ENCODE measurements at places on chromosomes 1 and 21.

GRCh38 chr1:103517380-103518047 is 8.0 kb upstream of the RNPC3 start:
- no peak for DNase-seq

GRCh38 chr1:151237678-151238466 is 16.7 kb upstream of the PSMD4 start:
- no peak for DNase-seq

DNA sequence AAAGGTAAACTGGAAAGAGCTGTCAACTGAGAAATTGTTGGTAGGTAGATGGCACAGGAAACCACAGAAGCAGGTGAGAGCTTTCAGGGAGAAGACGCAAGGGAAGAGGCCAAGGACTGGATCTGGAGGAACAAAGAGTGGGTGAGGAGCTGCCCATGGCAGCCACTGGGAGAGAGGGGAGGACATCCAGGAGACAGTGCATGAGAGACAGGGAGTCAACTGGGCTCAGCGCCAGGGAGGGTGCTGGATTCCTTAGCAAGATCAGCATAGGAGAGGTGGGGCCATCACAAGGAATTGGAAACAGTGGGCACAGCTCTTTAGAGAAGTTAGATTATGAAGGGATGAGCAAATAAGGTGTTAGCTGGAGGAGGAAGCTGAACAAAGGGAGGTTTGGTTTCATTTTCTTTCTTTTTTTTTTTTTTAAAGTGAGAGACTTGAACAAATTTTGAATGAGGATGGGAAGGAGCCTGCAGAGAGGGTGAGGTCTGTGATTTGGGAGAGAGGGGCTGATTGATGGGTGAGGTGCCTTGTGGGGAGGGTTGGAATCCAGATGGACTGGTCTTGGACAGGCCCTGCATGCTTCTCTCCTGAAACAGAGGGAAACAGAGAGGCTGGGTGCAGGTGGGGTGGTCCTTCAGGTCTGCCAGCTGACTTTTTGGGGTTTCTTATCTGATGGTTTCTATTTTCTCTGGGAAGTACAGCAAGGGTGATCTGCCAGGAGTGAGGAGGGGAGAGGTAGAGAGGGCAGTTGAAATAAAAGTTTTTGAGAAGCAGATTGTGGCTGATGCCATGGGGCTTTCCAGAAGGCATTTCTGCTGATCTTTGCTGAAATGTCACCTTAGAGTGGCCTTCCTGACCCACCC is 5.4 kb downstream of the CYP4B1 start:
- no peak for DNase-seq

DNA sequence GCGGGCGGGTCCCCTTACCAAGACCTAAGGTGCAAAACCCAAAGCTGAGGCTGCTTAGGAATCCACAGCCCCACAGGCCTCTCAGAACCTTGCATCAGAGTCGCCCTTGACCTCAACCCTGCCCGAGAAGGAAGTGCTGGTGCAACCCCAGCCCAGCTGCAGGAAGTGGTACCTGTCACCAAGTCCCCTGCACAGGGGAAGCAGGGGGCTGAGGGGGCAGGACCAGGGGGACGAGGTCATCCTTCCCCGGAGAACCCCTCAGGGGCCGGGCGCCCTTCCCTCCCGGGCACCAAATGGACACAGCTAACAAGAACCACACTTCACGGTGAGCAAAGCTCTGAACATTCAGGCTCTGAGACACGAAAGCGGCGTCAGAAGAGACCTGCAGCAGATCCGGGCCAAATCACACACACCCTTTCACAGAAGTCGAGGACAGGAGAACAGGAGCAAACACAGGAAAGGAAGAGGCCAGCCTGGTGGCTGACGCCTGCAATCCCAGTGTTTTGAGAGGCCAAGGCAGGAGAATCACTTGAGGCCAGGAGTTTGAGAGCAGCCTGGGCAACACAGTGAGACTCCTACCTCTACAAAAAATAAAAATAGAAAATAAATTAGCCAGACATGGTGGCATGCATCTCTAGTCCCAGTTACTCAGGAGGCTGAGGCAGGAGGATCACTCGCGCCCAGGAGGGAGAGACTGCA is 6.4 kb downstream of the ITGB2 start:
- DNase-seq: no peak

DNA sequence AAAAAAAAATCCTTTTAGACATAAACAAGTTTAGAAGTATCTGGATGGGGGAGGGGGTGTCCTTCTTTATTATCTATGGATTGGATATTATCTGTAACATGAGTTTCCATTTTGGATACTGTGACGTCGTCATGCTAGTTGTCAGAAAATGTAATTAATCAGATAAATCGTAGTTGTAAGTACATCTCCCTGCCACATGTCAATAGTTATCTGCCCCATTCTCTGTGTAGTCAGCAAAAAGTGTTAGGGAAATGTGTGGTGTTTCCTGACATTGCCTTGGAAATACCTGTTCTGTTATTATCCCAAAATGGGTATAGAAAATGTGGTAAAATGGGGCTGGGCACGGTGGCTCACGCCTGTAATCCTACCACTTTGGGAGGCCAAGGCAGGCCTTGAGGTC is 24.6 kb upstream of the SDE2 start:
- DNase-seq: no peak

GRCh38 chr21:29121759-29122158 is 8.7 kb upstream of the MAP3K7CL start:
- no peak for DNase-seq

- DNase-seq: no peak
Measured at GRCh38 chr1:33074193-33074945, 6.6 kb upstream of the AZIN2 start.

DNA sequence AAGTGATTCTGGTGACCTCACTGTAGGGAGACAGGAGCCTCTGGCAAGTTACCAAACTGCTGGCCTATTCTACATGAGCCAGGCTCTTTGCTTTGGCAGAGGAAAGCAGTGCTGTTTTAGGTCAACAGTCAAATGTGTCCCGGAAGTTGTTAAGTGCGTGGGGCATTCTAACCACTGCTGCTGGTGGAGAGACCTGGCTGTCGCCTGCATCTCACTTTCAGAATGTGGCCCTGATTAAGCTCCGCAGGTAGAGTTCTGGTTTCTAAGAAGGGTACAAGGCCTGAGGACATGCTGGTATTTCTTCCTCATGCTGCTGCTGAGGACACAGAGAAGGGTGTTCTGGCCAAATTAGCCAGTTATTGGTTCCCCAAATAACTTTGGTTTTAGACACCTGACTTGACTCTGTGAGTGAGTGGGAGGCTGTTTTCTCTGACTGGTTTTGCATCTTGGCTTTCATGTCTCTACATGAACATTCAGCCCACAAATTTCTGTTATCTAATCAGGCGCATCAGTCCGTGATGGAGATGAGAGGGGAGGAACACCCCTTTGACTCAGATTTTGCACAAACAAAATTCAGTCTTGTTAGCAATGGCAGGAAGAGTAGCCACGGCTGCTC is 120.8 kb downstream of the LMO4 start:
- no peak for DNase-seq

DNA sequence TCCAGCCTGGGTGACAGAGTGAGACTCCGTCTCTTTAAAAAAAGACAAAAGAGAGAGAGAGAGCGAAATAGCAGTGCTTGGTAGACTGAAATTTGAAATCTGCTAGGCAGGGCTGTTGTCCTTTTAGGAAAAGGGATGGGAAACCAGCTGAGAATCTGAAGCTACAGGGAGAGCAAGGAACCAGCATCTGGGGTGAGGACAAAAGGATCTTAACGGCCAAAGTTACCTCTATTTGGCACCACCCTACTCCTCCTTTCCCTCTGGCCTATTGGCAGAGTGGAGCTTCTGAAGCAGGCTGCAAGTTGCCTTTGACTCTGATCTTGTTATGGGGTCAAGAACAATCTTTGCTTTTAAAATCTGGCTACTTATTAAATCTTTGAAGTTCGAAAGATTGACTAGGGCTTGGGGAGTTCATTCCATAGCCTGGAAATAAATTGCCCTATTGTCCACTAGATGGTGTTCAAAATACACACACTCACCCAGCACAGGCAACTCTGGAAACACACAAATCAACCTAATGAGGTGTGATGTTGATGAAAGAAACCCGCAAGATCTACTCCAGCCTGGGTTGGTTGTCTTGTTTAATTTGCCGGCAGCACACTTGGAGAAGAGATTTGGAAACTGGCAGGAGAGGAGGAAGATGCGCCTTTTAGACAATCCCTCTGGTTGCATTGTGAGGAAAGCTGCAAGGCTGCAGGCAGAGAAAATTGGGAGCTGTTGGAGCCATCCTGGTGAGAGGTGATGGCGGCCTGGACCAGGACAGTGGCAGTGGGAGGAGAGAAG is 16.5 kb upstream of the PARP1 start:
- no peak for DNase-seq

- no peak for DNase-seq
Measured at GRCh38 chr1:187067160-187067559, 238.4 kb downstream of the PLA2G4A start.

- no peak for DNase-seq
Measured at GRCh38 chr1:98119796-98120195, 199.0 kb upstream of the DPYD start.

GRCh38 chr1:232142403-232143314 is 487.3 kb downstream of the SIPA1L2 start:
- no peak for DNase-seq

GRCh38 chr21:29181799-29182470 is 51.5 kb downstream of the MAP3K7CL start:
- DNase-seq: no peak

GRCh38 chr1:147466543-147466942 is 74.8 kb upstream of the BCL9 start:
- no peak for DNase-seq

- DNase-seq: no peak
Measured at GRCh38 chr21:31252091-31252490, 92.0 kb downstream of the TIAM1 start.

GRCh38 chr1:207883104-207883651 is 27.7 kb downstream of the CD34 start:
- no peak for DNase-seq

DNA sequence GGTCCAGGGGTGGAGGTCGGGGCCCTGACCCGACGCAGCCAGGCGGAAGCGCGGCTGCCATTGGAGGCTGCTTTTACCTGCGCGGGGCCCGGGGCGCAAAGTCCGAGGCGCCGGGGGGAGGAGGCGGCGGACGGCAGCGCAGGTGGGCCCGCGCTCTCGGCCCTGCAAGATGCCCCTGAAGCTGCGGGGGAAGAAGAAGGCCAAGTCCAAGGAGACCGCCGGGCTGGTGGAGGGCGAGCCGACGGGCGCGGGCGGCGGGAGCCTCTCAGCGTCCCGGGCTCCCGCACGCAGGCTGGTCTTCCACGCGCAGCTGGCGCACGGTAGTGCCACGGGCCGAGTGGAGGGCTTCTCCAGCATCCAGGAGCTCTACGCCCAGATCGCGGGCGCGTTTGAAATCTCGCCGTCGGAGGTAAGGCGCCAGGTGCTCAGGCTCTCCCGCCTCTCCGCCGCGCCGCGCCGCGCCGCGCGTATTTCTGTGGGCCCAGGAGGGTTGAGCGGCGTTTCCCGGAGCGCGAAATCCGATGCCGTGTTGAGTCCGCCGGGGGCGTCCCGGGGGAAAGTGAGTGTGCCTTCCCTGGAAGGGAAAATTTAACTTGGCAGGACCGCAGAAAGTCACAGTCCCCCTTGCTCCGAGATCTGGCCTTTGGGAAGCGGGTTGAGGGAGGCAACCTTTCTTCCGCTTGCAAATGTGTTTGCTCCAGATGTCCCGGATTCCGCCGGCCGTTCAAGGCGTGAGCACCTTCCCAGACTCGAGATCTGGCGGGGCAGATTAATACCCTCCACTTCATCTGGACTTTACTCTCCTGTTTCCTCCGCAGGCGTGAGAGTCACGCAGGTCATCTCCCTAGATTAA is at the start of gene GIPC2:
Gene GIPC2, plus strand, starts transcription at position 41 of the 853 bp plus-strand sequence. Its CDS starts 129 bp downstream, at position 170.
- DNase-seq: no peak

DNA sequence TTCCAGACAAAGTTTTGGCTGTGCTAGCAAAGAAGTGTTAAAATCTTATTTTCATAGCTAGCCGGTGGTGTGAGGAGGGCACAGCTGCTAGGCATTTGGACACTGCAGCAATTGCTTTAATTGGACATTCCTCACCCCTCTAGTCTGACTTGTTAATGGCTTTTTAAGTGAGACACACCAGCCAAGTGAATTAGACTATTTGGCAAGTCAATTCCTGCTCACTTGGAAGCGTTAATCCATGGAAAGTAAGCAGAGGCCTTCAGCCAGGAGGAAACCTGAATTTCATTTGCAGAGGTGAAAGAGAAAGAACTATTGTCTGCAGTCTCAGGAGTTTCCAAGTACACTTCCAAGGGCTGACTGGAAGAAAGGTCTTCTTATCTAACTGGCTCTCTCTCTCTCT is 175.7 kb downstream of the ST6GALNAC3 start:
- DNase-seq: no peak

DNA sequence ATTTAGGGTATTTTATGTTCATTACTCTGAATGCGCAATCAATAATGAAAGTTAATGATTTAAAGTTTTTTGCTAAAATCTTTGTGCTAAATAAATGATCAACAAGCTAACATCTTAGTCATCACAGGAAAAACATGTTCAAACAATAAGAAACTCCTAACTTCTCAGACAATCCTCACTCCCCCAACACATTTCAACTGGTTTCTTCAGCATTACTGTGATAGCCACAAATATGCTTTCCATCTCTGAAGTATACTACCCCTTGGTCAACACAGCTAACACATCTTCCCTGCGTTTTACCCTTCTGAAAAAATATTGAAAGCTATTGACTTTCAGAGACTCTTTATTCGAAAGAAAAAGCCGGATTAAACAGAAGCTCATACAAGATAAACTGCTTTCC is 85.8 kb downstream of the ZNF644 start:
- DNase-seq: no peak

GRCh38 chr1:14372526-14372925 is 226.0 kb upstream of the KAZN start:
- DNase-seq: no peak

DNA sequence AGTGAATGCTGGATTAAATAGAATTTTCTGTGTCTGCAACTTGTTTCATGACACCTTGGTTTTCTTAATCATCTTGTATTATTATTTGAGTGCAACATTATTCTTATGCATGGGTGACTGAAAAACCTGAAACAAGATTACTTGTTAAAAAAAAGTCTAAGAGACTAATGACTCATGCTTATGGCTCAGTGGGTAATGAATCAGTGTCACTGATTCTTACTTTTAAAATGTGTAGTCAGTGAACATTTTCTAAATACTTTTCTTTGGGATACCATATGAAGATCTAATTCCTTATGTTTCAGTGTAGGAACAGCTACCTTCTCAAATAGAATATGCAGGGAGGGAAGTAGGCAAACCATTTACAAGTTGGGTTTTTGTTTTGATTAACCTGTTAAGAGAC is 65.5 kb downstream of the PRKAA2 start:
- no peak for DNase-seq

GRCh38 chr1:209516771-209517680 is 66.5 kb upstream of the CAMK1G start:
- no peak for DNase-seq

DNA sequence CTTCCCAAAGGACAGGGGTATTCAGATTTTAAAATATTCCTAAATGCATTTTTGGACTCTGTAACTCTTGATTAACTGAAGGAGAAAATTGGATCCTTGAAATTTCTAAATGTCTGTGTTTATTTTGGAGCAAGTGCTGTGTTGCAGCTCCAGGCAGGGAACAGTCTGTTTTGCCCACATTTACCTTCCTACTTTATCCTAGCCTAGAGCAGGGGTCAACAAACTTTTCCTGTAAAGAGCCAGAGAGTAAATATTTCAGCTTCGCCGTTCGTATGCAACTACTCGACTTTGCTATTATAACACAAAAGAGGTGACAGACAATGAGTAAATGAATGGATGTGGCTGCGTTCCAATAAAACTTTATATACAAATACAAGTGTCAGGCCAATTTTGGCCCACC is 402.2 kb downstream of the GPATCH2 start:
- DNase-seq: no peak

Data from stimulated activated CD8-positive, alpha-beta memory T cell treated with anti-CD3 and anti-CD28 coated beads, Interleukin-7, amount 100 ng/mL, for 48 hours (primary cell).